ENCODE measurements at places on chromosomes 5 and 9.
A peak's percentile ranks its signal among the peaks of the same experiment; 100 is the strongest.

- no peak for DNase-seq
Measured at GRCh38 chr5:53479045-53479589, 1.3 kb upstream of the FST start.

GRCh38 chr9:125885405-125886034 is 138.3 kb downstream of the PBX3 start:
- no peak for DNase-seq

DNA sequence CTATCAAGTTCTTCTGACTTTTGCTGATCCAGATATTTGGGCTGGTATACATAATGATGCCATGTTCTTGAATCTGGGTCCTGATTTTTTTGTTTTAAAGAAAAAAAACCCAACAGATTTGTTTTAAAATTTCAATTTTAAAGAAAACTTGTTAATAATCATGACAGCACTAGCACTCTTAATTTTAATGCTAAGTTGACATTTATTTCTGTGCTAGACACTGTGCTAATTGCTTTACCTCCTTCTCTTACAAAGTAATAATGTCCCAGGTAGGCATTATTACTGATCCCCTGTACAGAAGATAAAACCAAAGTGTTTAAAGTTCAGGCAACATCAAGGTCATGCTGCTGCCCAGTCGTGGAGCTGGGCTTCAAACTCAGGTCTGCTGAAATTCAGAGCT is 101.9 kb downstream of the ZNF608 start:
- DNase-seq, result no peak

DNA sequence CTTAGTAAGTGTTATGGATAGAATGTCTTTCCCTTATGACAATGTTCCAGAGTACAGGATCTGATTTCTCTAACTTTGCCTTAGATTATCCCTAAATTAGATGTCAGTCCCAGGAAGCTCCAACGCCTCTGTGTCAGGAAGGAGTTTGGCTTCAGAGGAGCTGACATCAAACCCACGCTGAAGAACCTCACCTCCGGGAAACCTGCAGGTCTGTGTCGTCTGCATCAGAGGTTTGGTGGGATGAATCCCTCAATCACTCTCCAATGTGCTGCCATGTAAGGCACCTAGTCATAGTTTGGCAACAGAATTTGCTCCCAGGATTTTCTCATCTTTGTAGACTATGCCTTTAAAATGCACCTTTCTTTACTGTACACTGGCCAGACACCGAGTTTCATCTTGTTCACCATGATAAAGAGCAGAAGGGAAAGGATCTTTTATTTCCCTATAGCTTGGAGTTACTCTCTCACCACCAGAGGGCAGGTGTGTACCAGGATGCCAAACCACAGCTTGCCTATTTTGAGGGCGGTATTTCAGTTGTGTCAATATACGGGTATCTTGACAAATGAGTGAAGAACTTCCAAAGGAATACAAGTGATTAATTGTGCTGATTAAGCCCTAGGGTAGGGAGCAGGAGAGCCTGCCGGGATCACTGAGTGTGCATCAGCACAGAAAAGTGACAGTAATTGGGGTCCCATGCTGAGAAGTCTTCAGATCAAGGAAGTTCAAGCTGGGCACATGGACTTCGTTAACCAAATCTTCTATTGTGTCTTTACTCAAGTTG is 23.4 kb downstream of the MINAR2 start:
- DNase-seq, result peak; percentile 6
